Stimulated activated CD8-positive, alpha-beta memory T cell treated with anti-CD3 and anti-CD28 coated beads, Interleukin-7, amount 100 ng/mL, for 48 hours (primary cell): ENCODE measurements at places on chromosomes 6 and 20.

GRCh38 chr6:75794954-75795739 lies 46.1 kb downstream of the MYO6 start:
- DNase-seq, result no peak

- DNase-seq, result no peak
These were observed 15.7 kb downstream of the RNASET2 start for GRCh38 chr6:166940643-166941068.

- no peak for DNase-seq
These were observed 5.0 kb upstream of the GSTA3 start for GRCh38 chr6:52914516-52914915.

DNA sequence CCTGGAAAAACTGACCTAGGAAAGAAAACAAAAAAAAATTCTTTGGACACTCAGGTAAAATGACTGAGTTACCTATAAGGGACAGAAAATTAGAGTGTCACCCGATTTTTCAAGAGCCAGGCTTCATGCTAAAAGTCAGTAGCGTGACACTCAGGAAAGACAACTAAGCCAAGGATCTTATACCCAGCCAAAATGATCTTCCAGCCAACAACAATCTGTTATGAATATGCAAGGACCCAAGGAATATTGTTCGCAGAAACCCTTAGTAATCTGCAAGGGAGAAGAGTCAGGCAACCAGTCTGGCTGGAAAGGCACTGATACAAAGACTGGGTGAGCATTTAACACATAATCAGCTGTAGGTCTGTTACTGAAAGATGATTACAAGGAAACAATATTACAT lies 203.6 kb downstream of the GMPR start:
- no peak for DNase-seq

DNA sequence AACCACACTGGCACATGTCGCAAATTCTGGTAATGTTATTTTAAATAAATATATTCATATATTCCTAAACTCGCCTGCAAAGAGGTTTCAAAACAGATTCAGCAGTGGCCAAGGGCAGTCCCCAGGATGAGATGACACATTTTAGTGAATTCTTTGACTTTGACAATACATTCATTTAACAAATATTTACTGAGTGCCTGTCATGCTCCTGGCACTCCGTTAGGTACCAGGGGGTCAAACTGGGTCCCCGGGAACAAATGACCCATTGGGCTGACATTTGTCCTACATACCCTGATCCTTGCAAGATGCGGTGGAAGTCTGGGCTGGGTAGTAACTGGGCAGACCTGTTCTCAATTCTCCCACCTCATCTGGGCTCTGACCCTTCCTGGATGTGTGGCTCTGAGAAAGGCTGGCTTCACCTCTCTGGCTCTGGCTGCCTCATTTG lies 74.9 kb downstream of the FYN start:
- no peak for DNase-seq

- DNase-seq, result peak; percentile 64
These were observed 105.5 kb upstream of the MYL9 start for GRCh38 chr20:36435592-36436541.

GRCh38 chr6:7250812-7251211 lies 62.2 kb downstream of the SSR1 start:
- DNase-seq, result no peak

GRCh38 chr6:168118935-168119334 lies 39.9 kb upstream of the FRMD1 start:
- no peak for DNase-seq

DNA sequence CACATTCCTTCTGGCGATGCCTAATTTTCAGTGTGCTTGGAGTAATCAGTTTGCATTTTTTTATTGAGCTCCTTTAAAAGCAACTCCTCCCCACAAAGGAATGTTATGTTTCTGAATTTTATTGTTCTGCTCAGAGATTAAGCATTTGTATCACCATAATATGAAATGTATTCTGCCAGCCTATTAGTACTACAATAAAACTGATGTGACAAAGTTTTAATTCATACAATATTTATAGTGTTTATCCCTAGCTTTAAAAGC lies 236.9 kb upstream of the ASCC3 start:
- DNase-seq, result no peak

DNA sequence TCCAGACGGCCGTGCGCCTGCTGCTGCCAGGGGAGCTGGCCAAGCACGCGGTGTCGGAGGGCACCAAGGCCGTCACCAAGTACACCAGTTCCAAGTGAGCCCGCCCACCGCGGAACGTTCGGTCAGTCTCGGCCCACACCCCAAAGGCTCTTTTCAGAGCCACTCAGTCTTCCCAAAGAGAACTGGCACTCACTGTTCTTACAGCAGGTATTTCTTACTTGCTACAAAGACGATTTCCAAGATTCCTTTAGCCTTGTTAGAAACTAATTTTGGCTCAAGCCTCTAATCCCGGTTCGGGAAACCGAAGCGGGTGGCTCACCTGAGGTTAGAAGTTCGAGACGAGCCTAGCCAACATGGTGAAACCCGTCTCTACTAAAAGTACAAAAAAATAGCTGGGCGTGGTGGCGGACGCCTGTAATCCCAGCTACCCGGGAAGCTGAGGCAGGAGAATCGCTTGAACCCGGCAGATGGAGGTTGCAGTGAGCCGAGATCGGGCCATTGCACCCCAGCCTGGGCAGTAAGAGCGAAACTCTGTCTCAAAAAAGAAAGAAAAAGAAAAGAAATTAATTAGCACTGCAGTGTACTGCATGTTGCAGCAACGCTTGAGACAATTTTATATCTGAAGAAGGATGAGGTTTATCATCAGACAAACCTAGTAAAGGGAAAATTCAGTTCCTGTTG lies 73.1 kb downstream of the OR2B2 start:
- DNase-seq, result no peak

DNA sequence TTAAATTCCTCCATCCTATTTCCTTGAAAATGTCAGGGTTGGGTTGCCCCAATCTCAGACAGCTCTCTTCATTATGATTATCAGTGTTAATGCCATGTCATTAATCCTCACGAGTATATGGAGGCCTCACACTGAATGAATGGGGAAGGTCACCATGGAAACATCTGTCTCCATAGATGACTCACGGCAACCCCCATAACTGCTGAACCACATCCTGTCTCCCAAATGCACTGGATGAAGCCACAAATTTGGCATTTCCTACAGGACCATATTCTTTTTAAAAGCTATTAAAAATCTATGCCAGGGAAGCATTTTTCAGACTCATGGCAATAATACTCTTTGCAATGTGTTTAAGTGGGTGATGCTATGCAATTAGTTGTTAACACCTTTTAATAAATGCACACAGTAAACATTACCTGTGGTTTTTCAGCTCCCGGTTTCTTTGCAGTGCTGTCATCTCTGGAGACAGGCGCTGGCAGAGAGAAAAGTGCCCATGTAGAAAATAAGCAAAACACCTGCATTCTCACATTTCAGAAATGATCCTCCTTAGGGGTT lies 80.1 kb upstream of the PTPRK start:
- no peak for DNase-seq

GRCh38 chr6:134419716-134420115 lies 101.8 kb upstream of the SGK1 start:
- DNase-seq, result no peak

- DNase-seq, result no peak
These were observed 84.9 kb downstream of the ATXN1 start for GRCh38 chr6:16676376-16676775.

GRCh38 chr6:34773916-34774315 lies 16.6 kb downstream of the SNRPC start:
- no peak for DNase-seq

DNA sequence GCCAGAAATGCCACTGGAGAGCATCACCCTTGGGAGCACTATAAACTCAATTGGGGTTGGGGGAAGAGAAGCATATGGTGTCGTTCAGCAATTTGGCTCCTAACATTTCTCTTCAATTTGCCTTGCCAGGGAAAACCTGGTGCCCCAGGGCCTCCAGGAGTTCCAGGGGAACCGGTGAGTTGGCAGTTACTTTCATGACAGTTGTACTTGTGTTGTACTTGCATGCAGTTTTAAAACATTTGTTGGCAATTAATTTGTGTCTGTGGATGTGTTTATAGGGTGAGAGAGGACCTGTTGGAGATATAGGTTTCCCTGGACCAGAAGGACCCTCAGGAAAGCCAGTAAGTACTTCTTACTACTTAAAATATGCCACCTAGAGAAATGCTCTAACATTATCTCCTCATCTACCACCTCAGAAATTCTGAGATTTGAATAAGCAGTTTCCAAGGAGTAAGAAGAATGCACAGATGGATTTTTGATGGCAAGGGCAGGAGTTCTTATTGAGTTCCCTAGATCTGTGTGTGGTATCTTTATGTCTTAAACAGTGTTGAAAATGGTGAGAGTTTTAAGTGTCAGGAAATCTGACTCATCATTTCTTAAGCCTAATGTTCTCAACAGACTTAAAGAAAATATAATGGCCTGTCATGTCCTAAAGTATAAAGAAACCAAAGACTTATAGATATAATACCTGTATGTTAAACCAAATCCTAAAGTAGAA lies 122.5 kb downstream of the COL9A1 start:
- no peak for DNase-seq
